ENCODE measurements at places on chromosomes 3 and 15.

DNA sequence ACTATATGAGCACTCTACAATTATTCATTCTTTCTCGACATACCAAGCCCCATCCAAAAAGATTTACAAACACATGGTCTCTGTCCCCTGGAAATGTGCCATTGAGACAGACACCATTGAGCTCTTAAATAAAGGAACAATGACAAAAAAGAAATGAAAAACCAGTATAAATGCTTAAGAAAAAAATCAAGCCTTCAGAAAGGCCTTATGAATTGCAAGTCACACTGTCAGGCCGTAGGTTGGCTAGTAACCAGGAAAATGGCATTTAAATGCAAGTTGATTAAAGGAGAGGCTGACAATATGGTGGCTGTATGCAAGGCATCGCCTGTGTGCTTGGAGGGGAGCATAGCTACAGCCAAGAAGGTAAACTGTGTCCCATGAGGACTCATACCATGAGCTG lies 49.7 kb downstream of the SRGAP3 start:
- DNase-seq: no peak

DNA sequence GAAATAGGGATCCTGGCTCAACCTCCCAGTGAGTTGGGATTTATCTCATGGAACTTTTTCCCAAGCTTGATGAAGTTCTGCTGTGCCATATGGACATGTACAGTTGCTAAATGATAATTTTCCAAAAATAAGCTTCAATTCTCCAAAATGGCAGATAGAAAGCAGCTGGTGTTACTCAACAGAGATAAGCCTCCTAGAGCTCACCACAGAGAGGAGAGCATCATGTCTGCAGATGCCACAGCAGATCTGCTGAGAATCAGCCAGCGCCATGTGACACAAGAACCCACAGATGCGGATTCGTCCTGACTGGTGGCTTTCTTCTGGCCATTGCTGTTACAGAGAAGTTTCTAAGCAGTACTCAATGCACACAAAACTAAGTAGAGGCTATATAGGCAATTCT lies 50.6 kb downstream of the AGTR1 start:
- DNase-seq: no peak

DNA sequence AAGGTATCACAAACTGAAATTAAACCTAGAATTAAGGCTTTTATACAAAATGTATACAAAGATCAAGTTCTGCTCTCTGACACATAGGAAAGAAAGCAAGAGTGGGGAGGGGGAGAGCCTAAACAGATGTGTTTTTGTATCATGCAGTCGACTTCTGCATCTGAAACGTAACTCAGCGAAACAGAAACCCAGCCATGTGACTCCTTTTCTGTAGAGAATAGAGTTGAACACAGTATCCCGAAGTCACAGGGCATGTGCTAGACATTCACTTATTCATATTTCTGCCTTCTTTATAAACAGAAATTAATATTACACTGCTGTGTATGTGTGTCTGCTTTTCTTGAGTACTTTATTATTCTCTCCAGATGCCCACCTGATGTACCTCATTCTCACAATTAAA lies 121.0 kb downstream of the PDZRN3 start:
- no peak for DNase-seq

DNA sequence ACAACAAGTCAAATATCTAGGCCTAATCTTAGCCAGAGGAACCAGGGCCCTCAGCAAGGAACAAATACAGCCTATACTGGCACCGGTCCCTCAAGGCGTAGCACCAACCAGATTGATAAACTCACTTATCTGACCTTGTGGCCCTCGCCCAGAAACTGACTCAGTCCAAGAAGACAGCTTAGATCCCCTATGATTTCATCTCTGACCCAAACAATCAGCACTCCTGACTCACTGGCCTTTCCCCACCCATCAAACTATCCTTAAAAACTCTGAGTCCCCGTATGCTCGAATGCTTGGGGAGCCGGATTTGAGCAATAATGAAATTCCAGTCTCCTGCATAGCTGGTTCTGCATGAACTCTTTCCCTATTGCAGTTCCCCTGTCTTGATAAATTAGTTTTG lies 1.6 kb upstream of the SORD start:
- no peak for DNase-seq

DNA sequence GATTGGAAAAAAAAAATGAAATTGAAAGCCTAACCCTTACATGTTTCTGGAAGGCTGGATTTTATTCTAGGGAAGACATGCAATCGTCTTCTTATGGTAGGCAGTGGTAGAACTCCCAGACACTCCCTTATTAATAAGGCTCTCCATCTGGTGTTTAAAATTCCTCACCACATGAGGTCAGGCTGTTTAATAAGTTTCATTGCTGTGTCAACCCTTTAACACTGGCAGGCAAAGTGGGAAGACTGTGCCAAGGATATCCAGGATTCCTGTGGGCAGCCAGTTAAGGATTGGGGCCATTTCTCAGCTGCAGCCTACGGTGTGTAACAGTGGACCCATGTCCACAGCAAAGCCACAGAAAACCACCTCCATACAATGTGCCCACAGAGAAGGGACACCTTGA lies 225.5 kb upstream of the CHRM5 start:
- no peak for DNase-seq

DNA sequence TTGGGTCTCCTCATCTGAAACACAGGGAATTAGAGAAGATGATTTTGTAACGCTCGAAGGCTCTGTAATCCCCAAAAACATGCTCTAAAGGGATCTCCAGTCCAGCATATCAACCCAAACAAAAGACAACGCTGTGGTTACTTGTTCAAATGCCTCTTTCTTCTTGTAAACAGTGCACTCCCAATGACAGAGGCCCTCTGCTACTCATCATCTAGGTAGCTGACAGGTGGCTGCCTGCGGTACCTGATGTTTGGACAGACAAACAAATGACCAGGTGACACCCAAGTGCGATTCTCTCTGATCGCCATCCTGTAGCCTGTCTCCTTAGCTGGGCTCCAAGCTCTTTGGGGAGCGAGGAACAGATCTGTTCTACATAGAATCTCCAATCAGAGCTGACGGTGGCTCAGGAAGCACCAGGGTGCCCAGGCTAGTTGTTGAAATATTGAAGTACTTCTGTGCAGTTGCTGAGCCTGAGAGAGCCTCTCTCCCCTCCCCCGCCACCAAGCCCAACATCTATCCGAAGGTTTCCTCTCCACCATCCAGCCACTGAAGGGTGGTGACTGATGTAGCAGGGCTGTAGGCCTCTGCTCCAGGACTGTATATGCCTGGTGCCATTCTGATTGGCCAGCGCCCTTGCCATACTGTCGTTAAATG lies 238.7 kb downstream of the XXYLT1 start:
- DNase-seq: no peak

DNA sequence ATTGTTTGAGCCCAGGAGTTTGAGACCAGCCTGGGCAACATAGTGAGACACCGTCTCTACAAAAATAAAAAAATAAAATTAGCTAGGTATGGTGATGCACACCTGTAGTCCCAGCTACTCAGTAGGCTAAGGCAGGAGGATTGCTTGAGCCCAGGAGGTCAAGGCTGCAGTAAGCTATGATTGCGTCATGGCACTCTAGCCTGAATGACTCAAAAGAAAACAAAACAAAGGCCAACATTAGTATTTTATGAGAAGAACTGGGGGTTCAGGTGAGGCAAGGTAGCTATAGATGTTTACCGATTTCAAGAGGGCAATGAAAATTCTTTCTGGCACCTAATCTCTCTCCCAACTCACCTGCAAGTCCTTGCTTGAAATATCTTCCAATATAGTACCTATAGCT lies 77.2 kb downstream of the GREM1 start:
- DNase-seq: no peak

DNA sequence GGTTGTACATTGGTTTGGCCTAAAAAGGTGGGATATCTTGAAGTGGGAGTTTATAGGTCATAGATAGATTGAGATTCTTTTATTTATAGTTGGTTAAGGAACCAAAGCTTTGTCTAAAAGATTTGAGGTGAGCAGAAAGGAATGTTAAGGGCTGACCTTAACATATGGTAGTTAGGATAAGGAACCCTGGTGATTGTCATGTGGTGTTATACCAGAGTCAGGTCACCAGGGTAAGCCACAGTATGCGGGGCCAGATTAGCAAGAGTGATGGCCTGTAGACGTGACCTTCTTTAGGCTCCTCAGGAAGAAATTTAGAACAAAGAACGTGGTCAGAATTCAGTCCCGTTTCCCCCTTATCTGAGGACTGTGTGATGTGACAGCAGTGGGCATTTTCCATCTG lies 249.2 kb downstream of the GABRG3 start:
- DNase-seq: no peak

GRCh38 chr15:31100738-31101137 lies 787 bp downstream of the TRPM1 start:
- no peak for DNase-seq

DNA sequence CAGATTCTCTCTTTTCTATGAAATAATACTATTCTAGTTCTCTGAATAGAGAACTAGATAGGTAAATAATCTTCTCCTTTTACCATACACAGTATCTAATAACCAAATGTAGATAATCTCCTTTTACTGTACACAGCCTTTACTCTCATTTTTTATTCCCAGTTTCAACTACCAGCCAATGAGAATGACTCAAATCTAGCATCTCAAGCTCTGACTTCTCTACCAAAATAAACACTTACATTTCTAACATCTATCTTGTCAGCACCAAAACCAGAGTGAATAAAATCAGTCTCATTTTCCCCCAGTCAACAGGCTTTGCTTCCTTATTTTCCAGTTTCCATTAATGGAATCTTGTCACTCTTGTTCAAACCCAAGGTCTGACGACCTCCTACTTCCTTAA lies 36.9 kb downstream of the LRRFIP2 start:
- no peak for DNase-seq

DNA sequence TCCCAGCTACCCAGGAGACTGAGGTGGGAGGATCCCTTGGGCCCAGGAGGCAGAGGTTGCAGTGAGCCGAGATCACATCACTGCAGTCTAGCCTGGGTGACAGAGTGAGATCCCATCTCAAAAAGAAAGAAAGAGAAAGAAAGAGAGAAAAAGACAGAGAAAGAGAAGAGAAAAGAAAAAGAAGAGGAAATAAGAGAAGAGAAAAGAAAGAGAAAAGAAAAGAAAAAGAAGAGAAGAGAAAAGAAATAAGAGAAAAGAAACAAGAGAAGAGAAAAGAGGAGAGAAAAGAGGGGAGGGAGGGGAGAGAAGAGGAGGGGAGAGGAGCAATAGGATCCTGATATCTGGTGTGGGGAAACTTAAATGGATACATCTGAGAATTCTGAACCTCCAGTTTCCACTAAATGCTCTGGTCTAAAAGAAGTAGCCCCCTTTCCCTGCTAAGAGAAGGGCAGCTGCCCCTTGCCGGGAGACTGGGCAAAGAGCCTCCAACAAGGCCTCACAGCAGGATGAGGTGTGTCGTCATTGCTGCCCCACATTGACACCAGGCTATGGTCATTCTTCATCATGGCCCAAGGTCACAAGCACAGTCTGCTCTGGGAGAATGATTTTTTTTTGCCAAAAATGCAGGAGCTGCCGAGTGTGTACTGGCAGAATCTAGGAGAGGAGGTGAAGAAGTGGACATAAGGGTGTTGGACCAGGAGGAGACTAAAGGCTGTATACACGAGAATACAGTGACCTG lies 21.1 kb upstream of the COMMD4 start:
- no peak for DNase-seq

DNA sequence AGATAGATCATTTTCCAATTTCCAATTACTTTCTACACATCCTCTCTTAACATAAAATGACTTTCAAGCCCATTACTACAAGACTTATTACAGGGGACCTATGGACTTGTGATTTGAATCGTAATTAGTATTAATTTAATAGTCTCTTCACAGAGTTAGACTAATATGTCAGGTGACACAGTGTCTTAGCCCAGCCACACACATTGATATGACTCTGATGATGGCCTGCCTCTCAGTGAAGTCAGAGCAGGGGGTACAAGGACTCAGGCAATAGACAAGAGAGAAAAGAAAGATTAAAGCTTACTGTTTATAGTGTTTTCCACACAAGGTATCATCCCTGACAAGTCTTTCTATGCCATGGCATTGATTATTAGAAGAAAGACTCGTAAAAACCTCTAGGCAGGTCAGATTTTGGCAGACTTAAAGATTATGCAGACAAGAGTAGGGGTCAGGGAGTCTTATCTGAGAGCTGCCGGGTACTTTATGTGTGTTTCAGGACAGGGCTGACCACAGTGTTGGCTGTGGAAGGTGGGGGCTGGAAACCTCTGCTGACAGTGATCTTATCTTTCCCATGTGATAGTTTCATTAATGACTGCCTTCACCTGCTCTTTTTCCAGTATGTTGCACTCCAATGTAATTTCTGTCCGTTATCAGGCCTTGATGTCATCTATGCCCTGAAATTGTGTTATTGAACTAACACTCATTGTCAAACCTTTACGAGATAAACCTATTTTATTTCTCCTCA lies 50.1 kb downstream of the B3GALNT1 start:
- no peak for DNase-seq

Data from kidney epithelial cell (primary cell).